GDM1 (cell line): ENCODE measurements at places on chromosomes 7 and 10.

DNA sequence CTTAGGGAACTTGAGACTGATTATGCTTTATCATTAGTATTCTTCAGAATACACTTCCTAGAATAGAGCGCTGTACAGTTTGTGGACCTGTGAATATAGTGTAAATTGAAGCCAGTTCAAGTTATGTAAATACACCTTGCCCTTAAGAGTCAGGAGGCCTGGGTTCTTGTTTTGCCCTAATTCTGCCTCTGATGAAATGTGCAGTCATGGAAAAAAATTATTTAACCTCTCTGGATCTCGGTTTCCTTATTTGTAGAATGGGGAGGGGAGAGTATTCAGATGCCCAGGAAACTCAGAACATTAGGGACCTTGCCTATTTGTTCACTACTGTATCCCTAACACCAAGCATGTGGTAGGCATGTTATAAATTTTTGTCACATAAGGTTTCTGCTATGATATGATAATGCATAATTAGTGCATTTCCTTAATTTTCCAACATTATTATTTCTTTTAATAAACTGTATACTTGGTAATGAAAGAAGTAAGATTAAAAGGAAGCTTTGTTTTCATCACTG lies 1.3 kb downstream of the EXOC6 start:
- no peak for DNase-seq

DNA sequence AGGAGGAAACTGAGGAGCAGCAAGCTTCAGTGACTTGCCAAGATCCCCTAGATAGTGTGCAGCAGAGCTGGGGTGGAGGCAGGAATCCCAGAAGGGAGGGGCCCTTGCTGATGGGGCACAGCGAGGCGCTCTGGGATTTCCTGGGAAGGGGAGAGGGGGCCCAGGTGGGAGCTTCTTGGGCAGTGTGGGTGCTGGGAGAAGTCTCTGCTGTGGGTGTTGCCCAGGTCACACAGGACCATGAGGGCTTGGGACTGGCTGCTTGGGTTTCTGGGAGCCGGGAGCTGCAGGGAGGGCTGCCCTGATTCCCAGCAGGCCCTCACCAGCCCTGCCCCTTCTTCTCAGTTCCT lies 55.2 kb downstream of the TSPAN15 start:
- DNase-seq = no peak

GRCh38 chr7:105036217-105037168 lies 22.5 kb downstream of the KMT2E start:
- DNase-seq = no peak

GRCh38 chr10:12419262-12419847 lies 70.0 kb downstream of the CAMK1D start:
- peak; percentile 35 for DNase-seq

- DNase-seq = no peak
Observed at GRCh38 chr7:148783801-148784527, 85.3 kb downstream of the CUL1 start.

- DNase-seq = no peak
Observed at GRCh38 chr7:31939076-31939475, 131.1 kb downstream of the PDE1C start.

GRCh38 chr7:8761731-8762130 lies 328.3 kb downstream of the NXPH1 start:
- DNase-seq = no peak

DNA sequence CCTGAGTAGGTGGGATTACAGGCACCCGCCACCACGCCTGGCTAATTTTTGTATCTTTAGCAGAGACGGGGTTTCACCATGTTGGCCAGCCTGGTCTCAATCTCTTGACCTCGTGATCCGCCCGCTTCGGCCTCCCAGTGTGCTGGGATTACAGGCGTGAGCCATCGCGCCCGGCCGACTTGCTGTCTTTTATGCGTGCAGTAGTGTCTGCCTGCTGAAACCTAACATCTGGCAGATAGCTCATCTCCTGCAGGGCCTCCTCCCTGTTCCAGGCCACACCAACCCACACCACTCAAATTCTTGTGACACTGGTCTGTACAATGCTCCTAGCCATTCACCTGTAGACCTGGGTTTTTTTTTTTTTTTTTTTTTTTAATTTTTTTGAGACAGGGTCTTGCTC lies 41.5 kb downstream of the BAIAP2L1 start:
- DNase-seq = no peak

DNA sequence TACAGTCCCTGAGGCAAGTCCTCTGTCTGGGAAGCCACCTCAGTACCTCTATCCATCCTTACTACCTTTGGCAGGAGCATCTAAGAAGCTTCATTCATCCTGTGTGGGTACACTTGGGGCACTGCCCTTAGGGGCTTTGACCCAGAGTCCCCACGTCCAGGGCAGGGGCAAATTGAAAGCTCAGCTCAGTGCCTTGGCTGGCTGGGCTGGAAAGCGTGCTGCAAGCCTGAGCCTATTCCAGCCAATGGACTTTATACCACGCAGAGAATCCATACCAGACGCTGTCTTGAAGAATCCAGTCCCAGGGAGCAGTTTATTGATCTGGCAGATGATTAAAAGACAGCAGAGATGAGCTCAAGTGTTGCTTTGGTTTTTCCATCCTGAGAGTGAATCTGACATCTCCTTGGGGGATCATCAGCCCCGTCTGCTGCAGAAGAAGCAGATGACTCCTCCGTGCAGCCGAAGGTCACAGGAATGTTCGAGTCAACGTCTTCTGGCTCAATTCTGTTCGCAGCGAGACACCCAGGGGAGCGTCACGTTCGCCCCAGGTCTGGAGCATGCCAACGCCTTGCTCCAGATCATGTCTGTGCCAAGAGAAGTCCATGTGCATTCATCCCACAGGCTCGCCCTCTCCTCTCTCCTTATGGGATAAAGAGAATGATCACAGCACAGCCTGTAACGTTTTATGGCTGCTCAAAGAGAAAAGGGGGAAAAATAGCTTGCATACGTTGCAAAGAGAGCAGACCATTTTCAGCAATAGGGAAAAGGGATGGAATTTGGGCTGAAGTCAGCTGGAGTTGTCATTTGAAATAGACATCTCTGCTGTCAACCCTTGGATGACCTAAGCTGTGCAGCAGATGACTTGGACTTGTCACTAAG lies 35.8 kb upstream of the LYZL1 start:
- no peak for DNase-seq

DNA sequence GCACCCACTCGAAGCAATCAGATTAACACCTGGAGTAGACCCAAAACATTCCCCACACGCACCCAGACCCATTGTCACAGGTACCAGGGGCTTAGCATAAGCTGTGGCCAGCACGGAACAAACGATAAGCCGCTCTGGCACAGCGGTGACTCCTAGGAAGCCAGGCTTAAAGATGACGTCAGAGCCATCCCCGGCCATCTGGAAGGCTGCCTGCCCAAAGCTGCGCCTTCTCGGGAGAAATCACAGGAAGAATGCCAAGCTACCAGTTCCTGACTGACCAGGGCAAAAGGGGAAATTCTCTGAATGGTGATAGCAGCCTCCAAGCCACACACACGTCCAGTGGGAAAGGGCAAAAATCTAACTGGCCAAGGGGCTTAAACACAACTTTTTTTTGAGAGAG lies 13.0 kb upstream of the WIPI2 start:
- no peak for DNase-seq
